ENCODE measurements at places on chromosomes 5 and 9. TPM values are rescaled to one million over a fixed set of nuclear protein-coding genes. Genes with fewer than 3 reads are reported as not detected.

Gene TTC23L
- not detected for total RNA-seq

Gene SPATA31A3
- total RNA-seq: not detected

Gene SPATA31D3
- not detected for total RNA-seq

Gene ABO
- total RNA-seq: 99.5 TPM

Gene TAF11L5
- total RNA-seq: not detected

Gene C1QTNF2
- total RNA-seq: 2.8 TPM

Gene LIX1
- total RNA-seq: not detected

Gene RNF183
- total RNA-seq: not detected

Gene GRM6
- not detected for total RNA-seq

DNA sequence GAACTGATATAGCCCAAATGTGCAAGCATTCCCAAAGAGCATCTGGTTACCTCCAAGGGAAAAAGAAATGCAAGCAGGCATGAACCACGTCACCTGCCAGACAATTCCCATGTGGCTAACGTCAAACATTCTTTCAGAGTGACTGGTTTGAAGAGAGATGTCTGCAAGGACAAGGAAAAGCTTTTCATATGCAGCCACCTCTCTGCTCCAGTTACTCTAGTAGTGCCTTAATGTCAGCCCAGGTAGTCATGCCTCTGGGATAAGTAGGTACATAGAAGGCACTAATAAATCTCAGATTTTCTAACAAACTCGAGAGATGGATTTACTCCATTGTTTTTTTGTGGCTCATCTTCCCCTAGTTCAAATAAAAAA, 96.8 kb upstream of the IFNK start:
- DNase-seq: no peak

DNA sequence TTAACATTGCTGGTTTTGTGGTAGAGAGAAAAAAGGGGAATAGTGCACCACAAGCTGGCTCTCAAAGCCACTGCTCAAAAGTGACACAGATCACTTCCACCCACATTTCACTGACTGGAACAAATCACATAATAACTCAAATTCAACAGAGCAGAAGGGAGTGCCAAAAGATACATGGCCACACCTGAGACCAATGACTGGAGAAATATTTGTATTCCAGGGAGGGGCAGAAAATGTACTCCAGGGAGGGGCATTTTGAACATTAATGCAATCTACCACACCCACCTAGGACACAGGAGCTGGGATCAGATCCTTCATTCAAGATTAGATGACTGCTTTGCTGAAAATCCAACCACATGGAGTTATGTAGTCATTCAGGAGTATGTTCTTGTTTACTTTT, 44.8 kb upstream of the ALDOB start:
- DNase-seq: no peak

DNA sequence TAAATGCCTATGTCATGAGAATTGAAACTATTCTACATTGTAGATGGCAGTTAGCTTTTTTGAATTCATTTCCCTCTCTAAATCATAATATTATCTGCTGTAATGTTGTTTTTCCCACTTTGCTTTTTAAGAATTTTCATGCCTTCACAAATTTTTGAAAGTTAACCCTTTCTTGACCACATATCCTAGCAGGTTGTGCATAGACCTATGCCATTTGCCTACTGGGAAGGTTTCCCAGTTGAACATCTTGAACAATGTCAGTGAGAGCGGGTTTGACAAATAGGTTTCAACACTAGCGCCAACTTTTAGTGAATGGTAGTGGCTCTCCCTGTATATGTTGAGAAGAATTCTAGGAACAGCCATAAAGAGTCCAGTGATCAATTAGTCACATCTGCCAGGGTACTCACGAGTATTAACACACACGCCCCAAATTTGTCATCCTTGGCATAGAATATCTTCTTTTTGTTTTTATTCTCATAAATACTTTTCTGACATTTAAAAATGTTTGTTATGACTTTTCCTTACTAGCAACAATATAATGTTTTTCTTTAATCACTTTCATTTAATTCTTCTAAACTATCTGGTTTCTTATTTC, 307.6 kb downstream of the PJA2 start:
- DNase-seq: no peak

GRCh38 chr5:151589878-151590570, 1.1 kb downstream of the FAT2 start:
- no peak for DNase-seq

DNA sequence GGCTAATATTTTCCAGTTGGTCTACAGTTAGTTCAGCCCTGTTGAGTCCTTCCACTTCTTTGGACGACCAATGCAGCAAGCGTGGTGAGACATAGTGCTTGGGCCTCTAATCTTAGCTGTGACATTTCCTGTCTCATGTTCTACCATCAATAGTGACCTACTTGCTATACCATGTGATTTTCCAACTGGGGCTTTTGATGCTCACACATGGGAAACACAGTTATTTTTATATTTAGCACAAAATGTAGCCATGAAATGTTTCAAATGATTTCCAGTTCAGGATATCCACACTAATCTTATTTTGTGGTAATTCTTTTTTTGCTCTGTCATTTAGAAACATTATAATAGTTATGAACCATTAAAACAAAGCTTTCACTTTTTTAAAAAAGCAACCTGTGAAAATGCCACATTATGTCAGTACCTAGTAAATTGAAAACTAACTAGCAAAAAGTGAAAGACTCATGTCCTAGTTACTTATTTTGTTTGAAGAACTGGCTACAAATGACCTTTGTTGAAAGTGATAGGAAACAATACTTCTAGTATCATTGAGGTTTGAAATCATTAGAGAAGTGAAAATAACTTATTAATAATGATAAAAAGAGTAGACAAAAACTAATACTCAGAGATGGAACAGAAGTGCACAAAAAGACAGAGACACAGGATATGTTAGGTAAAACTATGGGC, 18.3 kb downstream of the MARCHF3 start:
- no peak for DNase-seq

- no peak for DNase-seq
Observed at GRCh38 chr9:92947268-92948037, at the start of gene FGD3. TSS of gene FGD3 (plus strand) at chr9:92947523. CDS start at chr9:92976257, 28,734 bp downstream.

- no peak for DNase-seq
Observed at GRCh38 chr5:119312403-119312802, 43.4 kb upstream of the TNFAIP8 start.

DNA sequence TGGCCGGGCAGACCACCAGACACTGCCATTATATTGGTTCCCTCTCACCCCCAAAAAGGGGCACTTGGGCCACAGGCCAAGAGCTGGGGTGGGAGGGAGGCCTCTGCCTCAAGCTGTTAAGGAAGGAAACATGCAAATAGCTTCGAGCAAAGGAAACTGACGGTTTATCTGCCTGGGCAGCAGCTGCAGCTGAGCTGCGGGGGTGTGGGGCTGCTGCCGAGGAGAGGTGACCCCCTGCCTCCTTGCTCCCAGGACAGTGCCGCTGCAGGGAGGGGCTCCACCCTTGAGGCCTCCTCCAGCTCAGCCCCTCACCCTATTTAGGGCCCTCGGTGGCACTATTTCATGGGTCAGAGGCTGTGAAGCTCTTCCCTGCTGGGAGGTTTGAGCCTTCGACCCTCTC, 789 bp downstream of the DOK3 start:
- DNase-seq: peak; percentile 60

DNA sequence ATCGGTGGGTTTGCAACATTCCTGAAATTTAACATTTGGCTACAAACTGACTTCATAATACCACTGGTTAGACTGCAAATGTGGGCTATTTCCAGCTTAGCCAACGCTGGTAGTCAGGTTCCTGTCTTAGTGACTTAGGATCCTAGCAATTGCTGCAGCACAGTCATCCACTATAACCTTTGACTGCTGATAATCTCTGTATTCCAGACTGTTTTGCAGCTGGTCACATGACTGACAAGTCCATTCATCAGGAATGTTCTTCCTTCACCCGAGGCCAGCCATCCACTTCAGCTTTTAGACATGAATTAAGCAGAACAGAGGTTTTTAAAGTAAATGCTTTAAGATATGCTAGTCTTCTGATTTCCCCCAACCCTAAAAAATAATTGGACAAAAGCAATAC, 425.9 kb upstream of the MPDZ start:
- no peak for DNase-seq

- DNase-seq: no peak
Observed at GRCh38 chr5:54552446-54552845, 34.9 kb downstream of the SNX18 start.

- no peak for DNase-seq
Observed at GRCh38 chr9:78468231-78468630, 171.3 kb downstream of the PSAT1 start.

- DNase-seq: no peak
Observed at GRCh38 chr9:110799396-110799795, 130.8 kb downstream of the MUSK start.

DNA sequence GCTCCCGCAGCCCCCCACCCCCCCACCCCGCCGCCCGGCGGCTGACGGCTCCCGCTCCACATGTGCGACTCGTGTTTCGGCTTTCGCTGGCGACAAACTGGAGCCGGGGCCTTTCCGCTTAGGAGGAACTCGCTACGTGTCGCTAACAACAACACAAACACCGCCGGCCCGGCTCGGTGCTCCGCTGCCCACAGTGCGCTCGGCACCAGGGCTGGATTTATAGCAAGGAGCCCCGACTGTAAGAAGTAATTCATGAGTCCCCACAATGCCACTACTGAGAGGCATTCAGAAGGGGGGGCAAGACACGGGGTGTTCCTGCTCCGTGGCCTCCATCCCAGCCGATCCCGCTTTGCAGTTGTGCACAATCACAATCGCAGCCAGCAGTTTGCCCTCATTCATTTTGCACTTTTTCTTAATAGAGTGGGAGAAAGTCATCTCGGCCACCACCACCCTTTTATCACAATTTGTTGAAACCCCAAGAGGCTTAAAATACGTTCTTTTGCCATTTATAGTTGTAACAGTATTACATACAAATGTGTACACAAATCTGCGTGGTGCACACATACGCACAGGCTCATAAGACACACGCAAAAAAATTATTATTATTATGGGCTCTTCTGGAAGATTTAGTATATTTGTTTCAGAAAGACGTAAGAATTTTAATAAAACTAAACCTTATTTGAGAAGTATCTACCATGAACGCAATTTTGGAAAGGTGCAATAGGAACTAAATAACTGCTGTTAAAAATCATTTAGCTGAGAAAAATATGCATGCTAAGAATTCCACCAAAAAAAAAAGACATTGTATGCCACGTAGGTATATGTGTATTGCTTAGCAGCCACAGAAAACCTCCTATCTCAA, 48.1 kb downstream of the EBF1 start:
- DNase-seq: no peak

DNA sequence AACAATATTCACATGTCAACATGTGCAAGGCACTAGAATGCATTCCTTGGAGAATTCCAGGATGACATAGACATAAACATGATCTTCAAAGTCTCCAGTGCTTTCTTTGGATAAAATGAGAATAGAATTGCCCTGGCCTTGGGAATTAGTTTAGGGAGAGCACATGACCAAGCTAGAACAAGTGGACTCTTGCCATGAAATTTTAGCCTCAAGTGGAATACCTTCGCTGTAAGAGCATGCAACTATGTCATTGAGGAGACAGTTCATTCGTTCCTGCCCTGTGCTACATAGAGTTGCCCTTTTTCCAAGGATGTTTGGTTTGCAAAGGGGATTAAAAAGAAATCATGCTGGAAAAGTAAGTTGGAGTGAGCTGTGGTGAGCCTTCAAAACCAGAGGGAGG, 42.7 kb downstream of the ZFAND5 start:
- DNase-seq: no peak

GRCh38 chr5:35404701-35405100, 174.4 kb upstream of the PRLR start:
- DNase-seq: no peak

DNA sequence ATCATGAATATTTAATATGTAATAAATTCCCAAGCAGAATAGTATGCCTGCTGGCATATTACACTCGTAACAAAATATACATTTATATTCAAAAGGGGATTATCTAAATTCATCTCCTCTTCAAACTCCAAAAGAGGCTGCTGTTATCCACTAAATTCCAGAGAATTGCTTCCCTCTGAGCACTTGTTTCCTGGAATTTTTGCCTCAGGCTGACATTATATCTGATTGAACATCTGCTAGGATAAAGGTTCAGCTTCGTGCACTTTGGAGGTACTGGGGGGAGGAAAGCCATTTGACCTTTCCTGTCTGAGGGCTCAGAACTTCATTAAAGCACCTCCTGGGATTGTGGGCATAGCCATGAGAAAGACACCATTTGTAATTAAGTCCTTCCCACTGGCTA, 4.3 kb upstream of the HAPLN1 start:
- DNase-seq: no peak

- peak; percentile 67 for DNase-seq
Observed at GRCh38 chr5:172834415-172835289, 601 bp downstream of the ERGIC1 start.

DNA sequence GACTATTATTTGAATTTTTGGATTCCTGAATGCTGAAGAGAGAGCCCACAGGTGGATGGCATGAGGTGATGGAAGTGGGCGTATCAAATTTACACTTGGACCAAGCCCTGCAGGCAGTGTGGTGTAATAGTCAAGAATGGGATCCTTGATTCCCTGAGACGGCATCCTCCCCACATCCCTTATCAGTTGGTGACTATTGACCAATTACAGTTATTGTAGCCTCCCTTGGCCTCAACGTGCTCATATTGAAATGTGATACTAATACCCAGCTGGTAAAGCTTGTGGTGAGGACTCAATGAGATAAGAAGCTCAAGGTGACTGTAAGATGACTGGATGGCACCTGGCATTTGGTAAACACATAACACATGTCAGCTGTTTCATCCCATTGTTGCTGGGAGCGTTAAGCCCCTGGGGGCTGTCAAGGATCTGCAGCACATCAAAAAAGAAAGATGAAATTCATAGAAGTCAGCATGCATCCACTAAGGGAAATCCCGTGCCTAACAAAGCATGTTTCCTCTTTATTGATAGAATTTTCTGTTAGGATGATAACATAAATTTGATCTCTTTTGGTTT, 65.6 kb upstream of the IRX2 start:
- no peak for DNase-seq

GRCh38 chr9:8284884-8285283, 485.3 kb upstream of the DMAC1 start:
- DNase-seq: no peak

DNA sequence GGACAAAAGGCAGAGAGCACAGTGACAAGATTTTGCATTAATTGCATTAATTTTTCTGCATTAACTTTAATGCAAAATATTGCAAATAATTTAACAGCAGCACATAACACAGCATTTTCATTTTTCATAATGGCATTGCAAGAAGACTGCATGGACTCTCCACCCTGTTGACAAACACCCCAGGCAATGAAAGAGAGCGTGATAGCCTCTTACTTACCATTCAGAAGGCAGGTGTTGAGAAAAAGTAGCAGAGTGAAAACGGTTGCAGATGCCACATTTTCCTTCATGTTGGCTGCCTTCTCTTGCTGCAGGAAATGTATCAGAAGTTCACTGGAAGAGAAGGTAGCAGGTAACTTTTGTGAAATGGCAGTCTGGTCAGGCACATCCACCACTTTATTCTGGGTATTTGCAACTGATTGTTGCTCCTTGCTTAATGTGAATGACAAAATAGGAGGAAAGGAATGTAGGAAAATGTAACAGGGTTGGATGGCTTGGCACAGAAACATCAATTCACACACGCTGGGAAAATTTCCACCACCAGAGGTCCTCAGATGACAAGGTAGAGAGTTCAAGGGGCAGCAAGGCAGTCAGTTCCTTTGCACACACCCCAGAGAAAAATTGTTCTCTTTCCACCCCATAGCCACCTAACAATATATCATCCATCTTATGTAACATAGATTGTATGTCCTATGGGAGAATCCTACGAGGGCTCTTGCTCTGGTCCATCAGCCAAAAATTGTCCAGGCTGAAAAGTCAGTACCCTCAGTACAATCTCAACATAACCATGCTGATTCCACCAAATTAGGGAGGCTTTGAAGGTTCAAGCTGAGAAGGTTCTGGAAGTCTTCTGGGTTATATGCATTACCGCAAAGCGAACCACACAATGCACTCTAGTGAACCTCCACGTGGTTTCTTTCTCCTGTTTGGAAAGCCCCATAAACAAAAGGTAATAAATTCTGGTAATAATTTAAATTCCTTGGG, 41.9 kb upstream of the AGXT2 start:
- peak; percentile 43 for DNase-seq

All from Peyer's patch (tissue), 4 donors.